ENCODE measurements at places on chromosomes 5 and 9.

DNA sequence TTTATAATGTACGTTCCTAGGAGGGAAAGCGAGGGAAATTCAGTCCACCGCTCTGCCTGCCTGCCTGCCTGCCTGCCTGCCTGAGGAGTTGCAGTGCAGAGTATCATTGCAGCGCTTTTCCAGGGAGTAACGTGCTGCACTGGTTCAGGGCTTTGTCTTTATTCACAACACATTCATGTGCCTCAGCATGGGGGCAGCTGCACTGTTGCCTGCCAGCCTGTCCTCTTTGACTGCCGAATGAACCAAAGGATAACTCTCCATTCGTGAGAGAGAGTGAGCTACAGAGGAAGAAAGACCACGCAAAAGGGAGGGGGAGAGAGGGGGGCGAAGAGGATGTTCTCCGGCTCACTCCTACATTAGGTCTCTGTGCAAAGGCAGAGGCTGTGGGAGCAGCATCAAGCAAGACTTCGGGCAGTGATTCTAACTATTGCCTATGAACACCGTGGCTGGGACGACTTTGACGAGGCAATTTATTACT is 791.2 kb downstream of the MAT2B start:
- H3K4me1 ChIP-seq: no peaks in the 10 kb centered on the region
- no peaks in the 10 kb centered on the region for H3K27me3 ChIP-seq
- no peak overlapping the region for H3K27ac ChIP-seq
- no peaks in the 10 kb centered on the region for H3K36me3 ChIP-seq

GRCh38 chr5:138037907-138038633 is 5.2 kb upstream of the FAM13B start:
- no peaks in the 10 kb centered on the region for H3K27me3 ChIP-seq
- no peak overlapping the region for H3K27ac ChIP-seq
- H3K36me3 ChIP-seq: no peaks in the 10 kb centered on the region

GRCh38 chr5:169701910-169702451 is 64.9 kb downstream of the DOCK2 start:
- no peak overlapping the region for H3K27ac ChIP-seq
- H3K36me3 ChIP-seq: no peaks in the 10 kb centered on the region
- DNase-seq: no peak

DNA sequence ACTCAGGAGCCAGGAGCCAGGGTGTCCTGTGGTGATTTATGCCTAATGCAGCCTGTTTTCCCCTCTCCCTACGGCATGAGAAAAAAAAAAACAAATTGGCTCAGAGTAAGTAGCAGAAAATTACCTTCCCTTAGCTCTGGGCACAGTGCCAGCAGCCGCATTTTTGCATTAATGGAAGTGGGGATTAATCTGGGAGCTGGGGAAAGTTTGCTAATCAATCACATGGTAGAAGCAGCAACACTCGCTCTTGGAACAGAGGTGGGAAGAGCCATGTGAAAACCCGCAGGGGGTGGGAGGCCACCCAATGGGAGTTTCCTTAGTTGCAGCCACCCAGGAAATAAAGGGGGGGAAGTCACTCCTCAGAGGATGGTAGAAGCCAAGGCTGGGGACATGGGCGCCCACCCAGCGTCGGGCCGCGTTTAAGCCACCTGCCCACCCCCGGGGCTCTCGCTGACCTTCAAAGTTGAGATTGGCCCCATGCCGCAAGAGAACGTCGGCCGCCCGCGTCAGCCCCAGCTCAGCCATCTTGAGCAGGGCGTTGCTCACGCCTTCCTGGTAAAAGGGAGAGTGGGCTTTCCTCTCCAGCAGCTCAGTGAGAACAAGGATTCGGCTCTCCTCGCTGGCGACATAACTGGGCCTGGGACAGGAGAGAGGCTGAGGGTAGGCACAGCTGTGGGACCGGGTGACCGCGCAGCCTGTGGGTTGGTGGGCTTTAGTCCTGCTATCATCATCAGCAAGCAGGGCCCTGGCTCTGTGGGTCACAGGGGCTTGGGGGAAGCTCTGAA is 1.7 kb downstream of the ASB6 start:
- H3K27me3 ChIP-seq: no peaks in the 10 kb centered on the region
- H3K27ac ChIP-seq: no peak overlapping the region
- H3K36me3 ChIP-seq: peaks cover 21% of the 10 kb centered on the region
- no peak for DNase-seq

GRCh38 chr5:79020861-79021561 is 35.9 kb upstream of the ARSB start:
- H3K4me1 ChIP-seq: peaks cover 2% of the 10 kb centered on the region
- H3K4me3 ChIP-seq: no peak overlapping the region
- no peak for DNase-seq
- no peak overlapping the region for H3K27ac ChIP-seq
